Amniotic stem cell (primary cell): ENCODE measurements at places on chromosomes 12 and 14.

GRCh38 chr12:67647181-67647798 lies 1.3 kb upstream of the DYRK2 start:
- DNase-seq = no peak

- DNase-seq = no peak
Observed at GRCh38 chr12:26032719-26033241, 74.3 kb downstream of the RASSF8 start.

DNA sequence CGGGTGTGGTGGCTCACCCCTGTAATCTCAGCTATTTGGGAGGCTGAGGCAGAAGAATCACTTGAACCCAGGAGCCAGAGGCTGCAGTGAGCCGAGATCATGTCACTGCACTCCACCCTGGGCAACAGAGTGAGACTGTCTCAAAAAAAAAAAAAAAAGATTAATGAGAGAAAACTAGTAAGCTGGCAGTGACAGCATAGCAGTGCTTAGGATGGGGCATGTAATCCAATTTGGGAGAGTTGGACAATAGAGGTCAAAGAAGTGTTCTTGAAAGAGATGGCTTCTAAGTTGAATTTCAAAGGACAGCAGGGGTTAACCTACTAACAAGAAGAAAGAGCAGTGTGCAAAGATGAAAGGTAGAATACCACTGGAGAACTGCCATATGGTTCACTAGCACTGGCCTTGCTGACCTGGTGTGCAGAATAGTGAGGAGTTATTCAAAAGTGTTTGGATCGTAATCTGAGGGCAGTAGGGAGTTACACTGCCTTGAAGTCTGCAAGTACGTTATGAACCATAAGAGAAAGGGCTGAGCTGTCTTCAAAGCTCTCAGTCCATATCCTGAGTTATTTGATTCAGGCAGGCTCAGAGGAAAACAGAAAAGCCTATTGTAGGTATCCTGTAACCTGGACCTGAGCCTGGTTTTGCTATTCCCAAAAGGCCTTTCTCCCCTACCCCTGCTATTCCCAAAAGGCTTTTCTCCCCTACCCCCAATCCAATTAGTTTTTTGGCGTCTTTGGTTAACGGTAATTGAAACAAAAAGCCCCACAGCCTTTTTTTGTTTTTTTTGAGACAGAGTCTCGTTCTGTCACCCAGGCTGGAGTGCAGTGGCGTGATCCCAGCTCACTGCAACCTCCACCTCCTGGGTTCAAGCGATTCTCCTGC lies 3.4 kb downstream of the XPOT start:
- no peak for DNase-seq

- no peak for DNase-seq
Observed at GRCh38 chr12:14874882-14875281, 10.8 kb downstream of the MGP start.

GRCh38 chr12:54146506-54147145 lies 42.2 kb downstream of the SMUG1 start:
- no peak for DNase-seq

- DNase-seq = no peak
Observed at GRCh38 chr12:8483079-8483478, 27.3 kb downstream of the CLEC6A start.

DNA sequence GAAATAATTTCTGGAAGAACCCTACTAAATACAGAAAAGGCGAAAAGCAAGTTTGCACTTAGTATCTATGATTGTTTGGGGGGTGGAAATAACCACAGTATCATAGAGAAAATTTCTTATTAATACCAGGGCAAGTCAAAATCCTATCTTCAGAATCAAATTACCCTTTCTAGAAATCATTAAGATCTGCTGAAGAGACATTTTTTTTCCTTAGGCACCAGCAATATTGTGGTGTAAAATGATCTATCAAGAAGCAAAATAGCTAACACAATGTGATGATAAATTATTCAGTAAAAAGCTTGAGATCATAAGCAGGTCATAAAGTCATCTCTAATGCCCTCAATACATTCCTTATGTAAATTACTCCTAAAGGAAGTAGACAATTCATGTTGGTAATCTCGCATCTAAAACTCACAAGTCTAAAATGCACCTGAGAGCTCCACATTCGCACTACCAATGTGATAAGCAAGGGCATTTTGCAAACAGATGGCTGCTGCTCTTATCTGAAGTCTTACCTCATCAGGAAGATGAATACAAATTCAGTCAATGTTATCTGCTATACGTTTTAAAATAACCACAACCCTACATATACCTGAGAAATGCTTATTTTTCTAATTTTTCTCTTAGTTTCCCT lies 14.6 kb downstream of the HEATR5A start:
- no peak for DNase-seq

GRCh38 chr14:97523936-97524335 lies 726.8 kb downstream of the VRK1 start:
- DNase-seq = no peak

DNA sequence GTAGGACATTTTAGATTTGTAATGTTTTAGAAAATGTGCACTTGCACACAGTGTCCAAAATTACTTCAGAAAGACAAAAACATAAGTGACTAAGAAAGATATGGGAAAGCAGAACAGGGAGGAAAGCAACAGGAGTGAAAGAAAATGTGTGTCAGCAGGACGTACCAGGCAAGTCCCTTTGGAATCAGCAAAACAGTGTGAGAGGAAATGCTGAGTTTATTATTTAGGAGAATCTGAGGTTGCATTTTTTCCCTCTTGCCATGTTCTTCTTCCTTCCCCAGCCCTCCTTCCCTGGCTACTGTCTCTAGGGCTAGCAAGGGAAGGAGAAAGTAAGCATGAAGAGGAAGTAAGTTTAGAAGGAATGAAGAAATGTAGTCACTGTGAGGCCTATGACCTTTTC lies 67.7 kb upstream of the CD163 start:
- DNase-seq = no peak

- no peak for DNase-seq
Observed at GRCh38 chr12:78085542-78086182, 255.0 kb downstream of the NAV3 start.

- no peak for DNase-seq
Observed at GRCh38 chr12:127052511-127053232, 1214.3 kb upstream of the TMEM132C start.

- DNase-seq = peak; percentile 55
Observed at GRCh38 chr14:88013750-88014349, 8.9 kb downstream of the GPR65 start.

DNA sequence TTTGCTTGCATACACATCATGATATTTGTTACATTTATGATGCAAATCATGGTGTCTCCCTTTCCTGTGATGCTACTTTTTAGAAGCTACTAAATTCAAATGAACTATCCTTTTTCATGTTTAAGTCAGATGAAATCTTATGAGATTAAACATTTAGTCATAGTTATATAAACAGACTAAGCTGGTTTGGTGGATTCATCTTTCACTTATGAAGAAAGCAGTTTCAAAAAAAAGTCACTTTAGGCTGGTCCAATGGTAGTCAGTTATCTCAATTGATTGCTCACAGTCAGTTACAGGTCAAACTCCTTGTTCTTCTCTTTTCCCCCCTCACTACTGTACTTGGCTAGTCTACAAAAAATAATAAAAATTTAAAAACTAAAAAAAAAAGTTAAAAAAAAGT lies 19.7 kb downstream of the SYCP3 start:
- DNase-seq = no peak

- no peak for DNase-seq
Observed at GRCh38 chr14:66015071-66015780, 470.9 kb upstream of the CCDC196 start.

GRCh38 chr14:104206281-104206904 lies 68.0 kb downstream of the KIF26A start:
- no peak for DNase-seq
